Motor neuron (in vitro differentiated cells): ENCODE measurements at places on chromosomes 4 and X. TPM values are rescaled to one million over a fixed set of nuclear protein-coding genes. Genes with fewer than 3 reads are reported as not detected.

Gene SATL1
- total RNA-seq, result 0.15 TPM in 1 of 2 replicates, not detected in the other

DNA sequence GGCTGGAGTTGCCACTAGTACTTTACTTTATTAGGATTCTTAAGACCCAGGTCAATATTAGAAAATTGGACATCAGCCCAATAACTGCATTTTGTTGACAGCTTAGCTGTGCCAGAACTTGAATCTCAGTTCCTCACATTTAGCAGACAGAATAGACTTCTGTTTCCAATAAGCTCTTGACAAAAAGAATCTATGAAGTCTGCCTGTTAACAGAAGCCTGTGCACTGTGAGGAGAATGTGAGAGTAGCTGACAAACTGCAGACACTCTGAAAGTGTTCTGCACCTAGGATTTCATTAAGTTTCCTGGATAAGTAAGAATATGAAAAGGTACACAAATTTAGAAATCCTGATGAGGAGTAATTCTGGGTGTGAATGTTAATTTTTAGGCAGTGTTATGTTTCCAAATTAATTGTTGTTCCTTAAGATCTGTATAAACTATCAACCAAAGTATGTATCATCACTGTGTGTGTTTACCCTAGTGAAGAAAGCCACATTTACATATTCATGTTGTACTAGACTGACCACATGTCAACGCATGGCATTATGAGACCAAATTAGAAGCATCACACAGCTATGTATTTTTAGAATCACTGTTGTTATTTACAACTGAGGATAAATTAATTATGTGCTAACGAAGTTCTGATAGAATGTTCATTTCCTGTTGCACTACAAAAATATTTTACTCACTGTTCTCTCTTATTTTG is 756.4 kb upstream of the IGFBP7 start:
- ATAC-seq, result no peak

DNA sequence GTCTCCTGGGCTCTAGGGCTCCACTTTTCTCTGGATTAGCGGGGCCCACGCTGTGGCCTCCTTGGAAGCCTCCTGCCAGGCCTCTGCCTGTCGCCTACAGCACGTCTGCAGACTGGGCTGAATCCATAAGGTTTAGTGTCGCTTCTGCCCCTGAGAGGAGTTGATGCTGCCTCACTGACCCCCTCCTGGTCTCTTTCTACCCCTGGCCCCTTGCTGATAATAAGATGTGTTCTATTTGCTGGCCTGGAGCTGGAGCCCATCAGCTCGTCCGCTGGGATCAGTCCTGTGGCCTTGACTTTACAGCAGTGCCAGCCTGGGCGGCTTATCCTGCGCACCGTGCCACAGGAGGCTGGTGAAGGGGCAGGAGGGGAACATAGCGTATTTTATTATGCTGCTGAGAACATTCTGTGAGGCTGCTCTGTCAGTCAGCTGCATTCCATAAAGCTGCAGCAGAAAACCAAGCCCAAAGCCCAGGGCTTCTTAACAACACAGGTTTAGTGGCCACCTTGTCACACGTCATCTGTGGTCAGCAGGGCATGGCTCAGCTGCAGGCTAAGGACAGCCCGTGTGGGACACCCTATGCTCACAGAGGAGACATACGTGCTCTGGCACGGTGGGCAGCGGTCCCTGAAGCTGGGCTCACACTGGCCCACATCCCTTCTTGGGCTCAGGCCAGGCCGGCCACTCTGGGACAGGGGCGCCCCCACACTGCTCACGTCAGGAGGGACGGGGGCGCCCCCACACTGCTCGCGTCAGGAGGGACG is 29.3 kb upstream of the HGFAC start:
- ATAC-seq, result no peak

Gene WNK3
- 20.7 and 21.0 TPM in 2 replicates for total RNA-seq

DNA sequence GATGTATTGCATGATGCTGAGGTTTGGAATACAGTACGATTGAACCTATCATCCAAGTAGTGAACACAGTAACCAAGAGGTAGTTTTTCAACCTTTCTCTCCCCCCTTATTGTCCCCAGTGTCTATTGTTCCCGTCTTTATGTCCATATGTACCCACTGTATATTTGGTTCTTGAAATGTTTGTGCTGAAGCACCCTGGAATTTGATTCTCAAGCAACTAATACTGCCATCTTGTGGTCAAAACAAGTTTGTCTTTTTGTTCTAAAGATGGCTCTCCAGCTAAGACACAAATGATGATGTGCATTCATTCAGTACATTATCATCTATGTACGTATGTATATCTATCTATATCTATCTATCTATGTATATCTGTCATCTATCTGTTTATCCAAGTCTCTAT is 33.5 kb upstream of the DCX start:
- ATAC-seq, result peak; percentile 54

Gene TCP11X2
- not detected in 2 replicates for total RNA-seq

GRCh38 chrX:20481632-20482031 is 214.9 kb upstream of the RPS6KA3 start:
- ATAC-seq, result no peak
